ENCODE measurements at places on chromosomes 7 and 10.
A peak's percentile ranks its signal among the peaks of the same experiment; 100 is the strongest.

- no peak for DNase-seq
These were observed 386.6 kb downstream of the PARD3 start for GRCh38 chr10:34428501-34428900.

DNA sequence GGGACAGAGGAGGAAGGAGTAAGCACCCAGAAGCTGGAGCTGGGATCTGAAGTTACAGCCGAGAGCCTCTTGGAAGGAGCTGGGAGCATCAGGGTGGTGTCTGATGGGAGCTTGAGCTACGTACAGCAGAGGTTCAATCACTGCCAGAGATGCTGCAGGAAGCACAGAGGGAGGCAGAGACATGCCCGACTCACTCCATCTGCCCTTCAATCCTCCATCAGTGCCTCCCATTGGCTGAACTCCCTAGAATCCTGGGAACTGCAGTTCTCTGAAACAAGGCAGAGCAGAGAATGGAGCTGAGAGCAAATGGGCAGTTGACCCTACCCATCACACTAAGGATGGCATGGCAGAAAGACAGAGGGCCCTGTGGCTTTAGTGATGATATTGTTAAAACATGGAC, 40.0 kb upstream of the CTBP2 start:
- no peak for DNase-seq

DNA sequence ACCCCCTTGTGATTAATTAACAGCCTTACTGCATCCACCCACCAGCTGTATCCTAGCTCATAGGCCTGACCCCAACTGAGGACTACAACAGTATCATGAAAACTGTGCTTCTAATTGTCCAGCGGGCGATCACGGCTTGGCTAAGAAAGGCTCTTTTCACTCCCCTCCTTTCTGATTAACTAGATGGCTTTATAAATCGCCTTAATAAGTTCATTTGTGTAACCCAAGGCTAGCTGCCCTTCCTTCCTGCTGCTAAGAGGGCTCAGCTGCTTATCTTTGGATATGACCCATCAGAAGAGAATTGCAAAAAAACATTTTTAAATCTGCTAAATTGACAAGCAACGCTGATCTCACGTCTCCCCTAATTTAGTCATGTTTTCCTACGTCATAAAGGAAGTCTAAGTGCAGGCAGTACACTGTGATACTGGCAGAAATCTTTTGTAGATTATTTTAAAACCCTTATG, 163.0 kb upstream of the LAMB4 start:
- DNase-seq: peak; percentile 69

- DNase-seq: no peak
These were observed 12.2 kb downstream of the PRKCQ start for GRCh38 chr10:6567884-6568283.

DNA sequence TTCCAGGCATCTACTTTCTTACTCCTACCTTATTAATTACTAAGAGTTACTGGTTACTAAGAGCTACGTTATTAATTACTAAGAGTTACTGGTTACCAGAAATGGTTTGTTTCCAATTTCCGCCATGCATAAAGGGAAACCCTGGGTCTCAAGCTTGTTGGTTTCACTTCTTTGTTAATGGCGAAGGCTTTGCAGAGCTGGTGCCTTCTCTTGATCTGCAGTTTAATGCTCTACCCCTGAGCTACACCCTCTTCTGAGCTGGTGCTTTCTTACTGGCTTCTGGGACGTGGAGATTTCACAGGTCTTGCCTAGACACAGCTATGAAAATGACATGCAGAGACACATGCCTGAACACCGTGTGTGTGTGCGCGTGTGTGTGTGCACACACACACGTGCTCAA, 560 bp downstream of the CPA4 start:
- no peak for DNase-seq

DNA sequence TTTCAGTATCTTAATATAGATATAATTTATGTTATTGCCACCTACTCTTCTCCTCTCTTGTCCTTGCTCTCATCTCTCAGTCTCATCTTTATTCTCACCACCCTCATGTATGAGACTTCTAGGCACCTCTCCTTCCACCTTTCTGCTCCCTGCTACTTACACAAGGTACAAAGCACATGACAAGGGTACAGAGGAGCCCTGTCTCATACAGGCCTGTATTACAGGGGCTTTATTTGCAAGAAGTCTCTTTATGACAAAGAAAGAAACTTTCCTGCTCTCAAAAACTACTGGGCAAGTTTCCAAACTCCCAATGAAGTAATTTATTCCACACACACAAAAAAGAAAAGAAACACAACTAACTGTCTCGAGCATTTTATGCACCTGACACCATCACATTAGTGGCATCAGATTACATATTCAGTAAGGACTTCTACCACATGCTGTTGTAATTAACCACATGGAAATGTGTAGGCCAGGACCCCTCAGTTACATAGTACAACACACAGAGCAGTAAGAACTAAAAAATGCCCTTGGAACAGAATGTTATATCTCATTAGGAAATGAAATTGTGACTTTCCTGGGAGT, 253.1 kb downstream of the FZD1 start:
- no peak for DNase-seq

DNA sequence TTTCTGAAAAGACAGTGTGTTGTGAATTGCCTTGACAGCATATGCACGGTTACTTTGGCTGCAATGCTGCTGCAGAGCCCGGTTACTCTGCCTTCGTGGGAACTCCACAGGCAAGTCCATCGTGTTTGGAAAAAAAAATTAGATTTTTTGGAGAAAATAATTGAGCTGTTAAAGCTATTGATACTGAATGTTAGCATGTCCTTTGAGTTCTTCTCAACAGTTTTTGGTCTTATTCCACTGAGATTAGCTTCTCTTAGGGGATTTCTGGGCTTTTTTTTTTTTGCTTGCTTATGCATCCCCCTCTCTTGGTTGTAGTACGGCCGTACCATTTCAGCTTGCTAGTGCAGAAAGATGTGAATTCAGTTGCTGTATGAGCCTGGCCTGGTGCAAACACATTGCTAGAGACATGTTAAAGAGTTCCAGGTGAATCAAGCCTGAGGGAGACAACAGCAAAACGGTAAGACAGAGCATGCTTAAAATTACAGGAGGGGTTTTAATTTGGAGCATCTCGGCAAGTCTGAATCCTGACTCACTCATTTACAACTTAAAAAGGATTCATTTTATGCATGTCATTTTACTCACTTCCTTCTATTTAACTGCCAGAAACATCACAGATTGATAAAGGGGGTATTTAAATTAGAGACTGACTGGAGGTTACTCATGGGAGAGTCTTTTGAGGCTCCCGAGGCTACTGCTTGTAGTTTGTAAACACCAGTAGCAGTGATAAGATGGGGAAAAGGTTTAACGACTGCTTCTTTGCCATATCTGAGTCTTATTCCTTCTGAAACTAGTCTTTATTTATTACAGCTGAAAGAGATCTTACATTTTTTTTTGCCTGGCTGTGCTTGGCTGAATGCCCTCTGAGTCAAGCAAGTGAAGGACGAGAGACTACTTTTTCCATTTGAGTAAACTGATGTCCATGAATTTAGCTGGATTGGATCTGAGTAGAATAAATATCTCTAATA, 113.7 kb downstream of the CDK14 start:
- no peak for DNase-seq

- DNase-seq: no peak
These were observed 40.9 kb upstream of the KLF6 start for GRCh38 chr10:3825862-3826351.

- no peak for DNase-seq
These were observed 74.0 kb downstream of the BMPER start for GRCh38 chr7:33979300-33979806.

GRCh38 chr7:113548137-113548536, 370.7 kb downstream of the PPP1R3A start:
- no peak for DNase-seq

GRCh38 chr7:4066626-4067475, 615.2 kb upstream of the FOXK1 start:
- DNase-seq: no peak

DNA sequence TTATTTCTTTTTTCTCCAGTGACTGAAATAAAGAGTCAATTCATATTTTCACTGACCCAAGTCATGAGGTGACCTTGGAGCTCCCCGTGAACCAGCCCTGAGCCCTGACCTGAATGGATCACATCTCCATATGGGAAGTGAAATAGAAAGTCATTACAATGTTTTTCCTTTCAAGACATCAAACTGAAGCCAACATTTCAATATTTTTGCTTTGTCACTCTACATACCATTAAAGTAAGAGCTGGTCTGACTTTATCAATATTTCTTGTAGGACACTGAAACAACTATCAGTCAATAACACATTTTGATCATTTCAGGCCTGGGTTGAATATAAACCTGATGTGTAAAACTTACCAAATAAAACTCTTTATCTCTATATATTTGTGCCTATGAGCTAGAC, 249.8 kb upstream of the PHF14 start:
- DNase-seq: no peak

Data from foreskin melanocyte (primary cell).